ENCODE measurements at places on chromosomes 7 and 10.

DNA sequence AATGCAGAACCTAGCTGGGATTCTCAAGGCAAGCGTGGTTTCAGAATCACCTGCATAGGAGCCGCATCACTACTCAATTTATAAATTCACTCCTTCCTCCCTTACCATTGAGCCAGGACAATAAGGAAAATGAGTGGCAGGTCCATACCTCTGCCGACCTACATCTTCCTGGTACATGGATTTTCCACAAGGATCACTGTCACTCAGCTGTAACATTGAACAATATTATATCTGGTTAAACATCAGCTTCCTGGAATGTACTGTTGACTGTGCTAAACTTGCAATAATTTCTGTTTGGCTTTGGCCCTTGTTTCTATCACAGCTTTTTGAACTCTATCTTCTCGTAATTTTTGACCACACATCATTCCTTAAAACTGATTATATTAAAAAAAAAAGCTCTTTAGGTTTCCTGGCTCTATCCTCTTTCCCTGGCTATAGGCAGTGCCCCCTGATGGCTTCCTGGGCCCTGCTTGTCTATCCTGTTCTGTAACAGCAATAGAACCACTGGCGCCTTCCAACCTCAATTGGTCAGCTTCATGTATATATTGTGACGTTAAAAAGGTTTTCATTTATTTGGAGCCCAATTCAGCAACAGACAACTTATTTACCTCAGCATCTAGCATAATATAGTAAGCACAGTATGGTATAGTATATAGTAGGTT, 59.2 kb downstream of the RNLS start:
- DNase-seq: no peak

DNA sequence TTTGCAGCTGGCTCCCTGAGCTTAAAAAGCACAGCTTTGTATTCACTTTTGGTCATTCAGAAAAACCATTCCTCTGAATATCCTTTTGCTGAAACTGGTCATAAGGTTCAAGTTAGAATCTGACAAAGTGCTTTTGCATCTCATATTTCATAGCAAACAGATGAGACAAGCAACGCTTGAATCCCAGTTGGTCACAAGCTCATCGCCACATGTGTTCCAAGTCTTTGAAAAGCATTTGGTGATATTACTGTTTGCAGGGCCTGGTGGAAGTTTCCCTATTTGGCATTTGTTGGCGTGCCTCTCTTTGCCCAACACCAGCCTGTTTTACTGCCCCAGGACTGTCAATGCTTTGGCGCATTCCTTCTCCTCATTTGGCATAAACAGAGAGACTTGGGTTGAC, 10.3 kb downstream of the TACC2 start:
- DNase-seq: no peak

GRCh38 chr10:35075228-35075627, 14.9 kb downstream of the CUL2 start:
- no peak for DNase-seq

- no peak for DNase-seq
Observed at GRCh38 chr10:116371737-116372136, 47.5 kb downstream of the CCDC172 start.

DNA sequence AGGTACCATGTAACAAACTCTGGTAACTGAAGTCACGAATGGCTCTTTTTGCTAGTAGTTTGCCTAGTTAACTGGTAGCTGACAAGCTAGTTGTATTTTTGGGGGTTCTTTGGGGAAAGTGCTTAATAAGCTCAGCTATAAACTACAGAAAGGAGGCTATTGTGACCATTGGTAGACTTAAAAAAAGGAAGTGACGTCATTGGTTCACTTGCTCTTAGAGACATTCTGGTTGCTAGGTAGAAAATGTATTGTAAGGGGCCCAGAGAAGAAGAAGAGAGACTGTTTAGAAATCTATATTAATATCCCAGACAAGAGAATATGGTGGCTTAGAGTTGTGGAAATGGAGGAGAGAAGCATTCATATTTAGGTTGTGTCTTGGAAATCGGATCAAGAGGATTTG, 103.0 kb downstream of the NXPH1 start:
- no peak for DNase-seq

DNA sequence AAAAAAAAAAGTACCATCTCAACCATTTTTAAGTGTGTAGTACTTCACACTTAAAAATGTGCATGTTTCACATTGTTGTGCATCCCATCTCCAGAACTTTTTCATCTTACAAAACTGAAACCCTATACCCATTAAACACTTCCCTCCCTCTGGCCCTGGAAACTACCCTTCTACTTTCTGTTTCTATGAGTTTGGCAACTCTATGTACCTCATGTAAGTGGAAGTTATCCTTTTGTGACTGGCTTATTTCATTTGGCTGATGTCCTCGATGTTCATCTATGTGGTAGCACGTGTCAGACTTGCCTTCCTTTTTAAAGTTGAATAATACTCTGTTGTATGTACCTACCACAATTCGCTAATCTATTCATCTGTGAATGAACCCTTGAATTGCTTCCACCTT, 12.2 kb downstream of the KCNMA1 start:
- no peak for DNase-seq

DNA sequence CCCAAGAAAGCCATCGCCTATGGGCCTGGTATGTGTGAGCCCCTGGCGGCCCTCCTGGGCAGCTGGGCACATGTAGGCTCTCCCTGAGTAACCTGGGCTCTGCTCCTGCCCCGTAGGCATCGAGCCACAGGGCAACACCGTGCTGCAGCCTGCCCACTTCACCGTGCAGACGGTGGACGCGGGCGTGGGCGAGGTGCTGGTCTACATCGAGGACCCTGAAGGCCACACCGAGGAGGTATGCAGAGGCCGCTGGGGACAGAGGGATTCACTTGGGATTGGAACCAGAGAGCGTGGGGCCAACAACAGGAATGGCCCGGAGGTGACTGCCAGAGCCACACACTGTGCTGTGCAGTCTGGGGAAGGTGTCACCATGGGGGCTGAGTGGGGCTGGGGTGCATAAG, 7.3 kb downstream of the FLNC start:
- no peak for DNase-seq

- no peak for DNase-seq
Observed at GRCh38 chr10:129517680-129518057, 50.6 kb downstream of the MGMT start.

- DNase-seq: no peak
Observed at GRCh38 chr7:3393862-3394261, 92.8 kb downstream of the SDK1 start.

- no peak for DNase-seq
Observed at GRCh38 chr10:3094609-3095036, 27.3 kb downstream of the PFKP start.

DNA sequence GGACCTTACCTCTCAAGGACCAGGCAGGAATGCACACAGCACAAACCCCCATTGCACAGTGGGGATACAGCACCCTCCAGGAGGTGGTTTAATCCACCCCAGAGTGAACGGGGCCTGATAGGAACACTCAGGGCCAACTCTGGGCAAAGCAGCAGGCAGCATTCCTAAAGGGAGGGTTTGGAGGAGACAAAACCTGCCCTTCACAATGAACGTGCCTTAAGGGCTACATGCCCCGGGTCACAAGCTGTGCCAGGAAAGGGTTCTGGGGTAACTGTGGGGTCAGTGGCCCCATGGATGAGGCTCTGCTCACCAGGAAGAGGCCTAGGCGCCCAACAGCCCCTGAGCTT, 1.1 kb downstream of the GPRIN2 start:
- DNase-seq: peak; percentile 56

GRCh38 chr10:117626228-117626627, 83.7 kb downstream of the EMX2 start:
- no peak for DNase-seq

- DNase-seq: no peak
Observed at GRCh38 chr10:28710202-28710886, 33.0 kb downstream of the BAMBI start.

- DNase-seq: no peak
Observed at GRCh38 chr7:158834878-158835784, 5.8 kb upstream of the ESYT2 start.

DNA sequence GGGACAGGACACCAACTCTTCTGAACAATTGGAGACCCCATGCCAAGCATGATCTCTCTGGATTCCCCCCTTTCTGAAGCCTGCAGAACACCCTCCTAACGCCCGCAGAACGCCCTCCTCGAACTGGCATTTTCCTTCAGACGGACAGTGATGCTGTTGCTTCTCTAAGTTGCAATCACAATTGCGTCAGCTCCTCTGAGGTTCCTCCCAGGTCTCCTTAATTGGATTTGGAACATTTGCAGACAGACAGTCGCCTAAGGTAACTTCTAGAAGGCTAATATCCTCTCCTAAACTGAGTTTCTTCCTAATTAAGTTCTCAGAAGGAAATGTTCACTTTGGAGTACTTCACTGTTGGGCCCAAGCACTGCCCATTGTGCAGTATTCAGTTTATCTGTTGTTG, 20.5 kb upstream of the SERPINE1 start:
- no peak for DNase-seq

DNA sequence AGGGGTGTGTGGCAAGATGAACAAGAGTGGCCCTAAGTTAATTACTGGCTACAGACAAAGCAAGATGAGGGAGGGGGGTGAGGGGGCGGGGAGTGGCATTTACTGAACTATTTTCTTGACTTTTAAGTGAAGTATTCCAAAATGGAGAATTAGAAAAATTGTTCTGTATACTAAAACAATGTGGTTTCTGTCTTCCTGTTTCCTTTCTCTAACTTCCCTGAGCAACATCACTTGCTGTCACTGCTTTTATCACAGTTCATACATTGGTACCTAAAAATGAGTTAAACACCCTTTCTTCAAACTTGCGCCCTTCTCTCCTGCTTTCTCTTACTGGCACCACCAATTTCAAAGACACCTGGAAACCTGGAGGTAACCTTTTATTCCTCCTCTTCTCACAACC, 21.6 kb downstream of the PDZD8 start:
- no peak for DNase-seq

- no peak for DNase-seq
Observed at GRCh38 chr10:71367271-71367670, 29.4 kb upstream of the CDH23 start.

DNA sequence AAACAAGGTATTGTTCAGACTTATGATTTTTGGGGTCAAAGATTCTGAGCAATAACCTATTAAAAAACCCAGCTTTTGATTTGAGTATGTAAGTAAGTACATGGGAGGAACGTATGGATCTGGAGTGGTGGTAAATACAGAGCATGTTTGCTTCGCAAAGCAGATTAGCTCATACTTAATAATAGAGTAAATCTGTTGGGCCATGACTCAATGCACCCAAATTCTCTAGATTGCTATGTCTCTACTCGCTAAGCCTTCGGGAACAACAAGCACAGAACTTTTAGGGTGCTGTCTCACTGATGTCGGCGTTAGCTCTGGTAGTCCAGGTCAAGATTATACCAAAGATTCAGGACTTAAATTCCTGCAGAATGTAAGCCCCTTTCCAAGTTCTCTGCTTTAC, 807 bp upstream of the MINPP1 start:
- DNase-seq: no peak

DNA sequence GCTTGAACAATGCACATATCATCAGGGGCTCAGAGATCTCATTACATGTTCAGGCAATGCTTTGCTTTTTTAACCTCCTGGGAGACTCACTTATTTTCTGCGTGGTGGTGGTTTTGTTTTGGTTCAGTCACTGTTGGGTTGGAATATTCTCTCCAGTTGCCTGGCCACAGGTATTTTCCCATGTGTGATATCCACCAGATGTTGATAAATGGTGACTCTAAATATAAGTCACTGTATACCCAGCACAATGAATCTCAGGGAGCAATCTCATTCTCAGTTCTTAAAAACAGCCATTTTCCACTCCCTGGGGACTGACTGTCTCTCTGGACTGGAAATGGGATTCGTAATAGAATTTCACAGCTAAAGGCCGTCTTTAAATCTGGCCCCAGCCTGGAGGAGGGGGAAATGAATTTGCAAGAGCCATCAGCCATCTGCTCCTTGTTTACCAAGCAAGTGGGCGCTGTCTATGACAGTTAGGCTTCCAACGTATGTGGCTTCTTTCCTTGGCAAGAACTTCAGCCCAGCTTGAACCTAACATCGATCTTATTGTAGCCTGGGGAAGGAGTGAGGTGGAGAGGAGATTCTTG, 1106.2 kb downstream of the NRG3 start:
- DNase-seq: no peak

- no peak for DNase-seq
Observed at GRCh38 chr7:29510028-29510427, 53.6 kb upstream of the PRR15 start.

GRCh38 chr7:155208681-155209477, 88.8 kb upstream of the INSIG1 start:
- DNase-seq: no peak

- no peak for DNase-seq
Observed at GRCh38 chr10:12499076-12499986, 150.0 kb downstream of the CAMK1D start.

GRCh38 chr7:70647801-70648498, 484.0 kb upstream of the GALNT17 start:
- DNase-seq: no peak

- no peak for DNase-seq
Observed at GRCh38 chr7:48446721-48447120, 275.5 kb downstream of the ABCA13 start.

DNA sequence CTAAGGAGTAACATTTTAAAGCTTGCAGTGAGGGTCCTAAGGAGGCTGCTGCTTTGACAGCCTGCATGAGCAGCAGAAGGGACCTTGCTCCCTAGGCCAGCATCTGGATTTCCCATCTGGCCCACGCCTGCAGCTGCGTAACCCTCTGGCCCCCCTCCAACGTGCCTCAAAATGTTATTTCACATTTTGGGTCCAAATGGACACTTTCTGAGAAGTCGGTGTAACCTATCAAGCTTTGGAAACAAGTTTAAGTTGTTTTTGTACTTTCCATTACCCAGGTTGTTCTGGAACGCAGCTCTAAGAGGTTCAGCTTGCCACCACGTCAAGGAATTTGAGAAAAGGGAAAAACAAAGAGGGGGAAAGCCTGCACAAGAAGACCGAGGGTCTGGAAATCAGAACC, 338.3 kb downstream of the KCNMA1 start:
- no peak for DNase-seq

GRCh38 chr7:8500286-8500685, 66.9 kb downstream of the NXPH1 start:
- no peak for DNase-seq

DNA sequence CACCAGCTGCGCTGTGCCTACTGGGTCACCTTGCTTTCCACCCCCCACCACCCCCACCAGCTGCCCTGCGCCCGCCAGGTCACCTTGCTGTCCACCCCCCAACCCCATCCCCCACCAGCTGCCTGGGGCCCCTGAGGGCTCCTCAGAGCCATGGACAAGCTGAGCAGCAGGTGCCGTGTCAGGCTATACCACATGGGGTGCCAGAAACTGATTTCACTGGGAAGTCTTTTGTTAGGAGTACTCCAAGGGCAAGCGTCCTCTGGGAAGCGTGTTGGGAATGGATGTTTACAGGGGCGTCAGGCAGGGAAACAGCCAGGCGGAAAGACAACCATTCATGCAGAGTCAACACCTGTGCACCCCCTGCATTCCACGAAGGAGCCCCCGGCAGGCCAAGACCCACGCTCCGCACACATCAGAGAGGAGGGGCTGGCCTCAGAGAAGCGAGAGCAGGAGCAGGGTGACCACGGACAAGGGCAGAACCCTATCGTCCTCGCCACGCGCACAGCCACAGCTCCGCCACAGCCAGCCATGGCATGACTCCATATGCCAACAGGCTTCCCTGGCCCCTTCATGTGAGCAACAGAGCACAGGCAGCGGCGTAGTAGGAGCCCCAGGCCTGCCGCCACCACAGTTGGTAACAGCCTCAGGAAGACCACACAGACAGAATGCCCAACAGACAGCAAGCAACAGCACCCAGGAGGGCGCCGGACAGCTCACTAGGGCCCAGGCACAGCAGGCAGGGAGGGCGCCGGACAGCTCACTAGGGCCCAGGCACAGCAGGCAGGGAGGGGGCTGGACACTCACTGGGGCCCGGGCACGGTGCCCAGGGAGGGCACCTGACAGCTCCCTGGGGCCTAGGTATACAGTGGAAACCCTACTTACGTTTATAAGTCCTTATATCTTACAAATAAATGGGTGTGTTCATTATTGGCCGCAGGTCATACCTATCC, 180.8 kb downstream of the MAD1L1 start:
- DNase-seq: no peak

Measured in H9 (cell line).